ENCODE measurements at places on chromosomes 2 and 18.

GRCh38 chr18:54973046-54973445 is 13.8 kb upstream of the CCDC68 start:
- DNase-seq, result no peak

DNA sequence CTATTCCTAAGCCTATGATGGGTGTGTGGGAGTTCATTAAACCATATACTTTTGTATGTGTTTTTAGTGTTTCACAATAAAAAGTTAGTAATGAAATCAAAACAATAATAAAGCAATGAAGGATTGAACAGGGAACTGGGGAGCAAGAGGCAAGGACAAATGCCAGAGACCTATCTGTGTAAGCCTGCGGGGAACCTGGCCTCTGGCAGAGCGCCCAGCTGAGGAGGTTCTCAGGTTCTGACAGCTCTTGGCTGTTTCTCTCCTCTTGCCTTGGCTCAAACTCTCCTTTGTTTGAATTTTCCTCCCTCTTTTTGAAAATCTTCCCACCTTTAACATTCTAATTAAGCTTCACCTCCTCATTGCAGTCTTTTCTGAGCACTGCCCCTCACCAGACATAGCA is 200.0 kb upstream of the NCKAP5 start:
- no peak for DNase-seq

DNA sequence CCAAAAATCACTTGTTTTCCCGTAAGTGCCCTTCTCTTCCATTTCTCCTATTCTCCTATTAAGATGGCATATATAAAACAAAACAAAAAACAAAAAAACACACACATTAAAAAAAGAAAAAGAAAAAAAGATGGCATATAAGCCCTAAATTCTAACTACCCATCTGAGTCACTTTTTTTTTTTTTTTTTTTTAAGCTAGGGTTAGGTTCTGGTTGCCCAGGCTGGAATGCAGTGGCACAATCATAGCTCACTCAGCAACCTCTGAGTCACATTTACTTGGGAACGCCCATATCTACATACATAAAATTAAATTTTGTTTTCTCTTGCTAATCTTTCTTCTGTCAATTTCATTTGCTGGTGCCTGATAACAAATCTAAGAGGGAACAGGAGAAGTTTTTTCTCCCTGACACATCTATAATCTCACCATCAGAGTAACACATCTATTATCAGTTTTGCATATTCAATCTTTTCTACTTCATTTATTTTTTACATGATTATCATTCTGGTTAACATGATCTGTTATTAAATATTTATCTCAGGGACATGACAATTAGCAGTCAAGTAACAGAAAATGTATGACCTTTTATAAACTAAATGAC is 52.1 kb downstream of the EEF1B2 start:
- no peak for DNase-seq

- no peak for DNase-seq
Measured at GRCh38 chr2:45814488-45814887, 163.0 kb downstream of the PRKCE start.

- DNase-seq, result no peak
Measured at GRCh38 chr2:144621266-144621665, 101.3 kb upstream of the ZEB2 start.
